Left lung (tissue), 14 donors: ENCODE measurements at places on chromosomes 12 and 14.

GRCh38 chr12:26573225-26573909, 259.6 kb downstream of the ITPR2 start:
- no peak for DNase-seq

- DNase-seq, result no peak
Observed at GRCh38 chr14:72812292-72812851, 81.5 kb downstream of the DPF3 start.

DNA sequence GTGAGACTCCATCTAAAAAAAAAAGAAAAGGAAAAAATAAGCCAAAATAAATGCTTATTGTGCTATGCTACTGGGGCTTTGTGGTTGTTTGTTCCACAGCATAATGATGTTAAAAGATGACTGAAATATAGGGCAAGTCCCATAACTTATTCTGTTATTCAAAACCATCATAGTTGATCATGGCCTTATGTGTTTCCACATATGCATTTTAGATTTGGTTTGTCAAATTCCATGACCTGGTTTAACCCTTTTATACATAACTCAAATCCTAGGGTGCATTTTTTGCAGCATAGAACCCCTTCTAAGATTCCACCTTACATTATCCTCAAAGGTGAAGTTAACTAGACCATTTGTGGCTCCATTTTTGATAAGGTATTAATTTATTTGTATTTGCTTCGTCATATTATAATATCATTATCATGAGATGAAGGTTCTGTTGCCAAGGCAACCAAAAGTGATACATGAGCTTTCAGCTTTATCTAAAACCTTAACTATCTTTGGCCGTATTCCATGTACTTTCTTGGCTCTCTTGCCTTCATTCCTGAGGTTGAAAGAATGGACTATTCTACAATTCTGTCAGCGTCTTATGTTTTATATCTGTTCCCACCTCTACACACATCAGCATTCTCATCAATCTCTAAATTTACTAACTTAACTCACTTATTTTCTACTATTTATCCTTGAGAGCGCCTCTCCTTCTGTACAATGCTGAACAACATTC, 138.7 kb upstream of the DYRK2 start:
- DNase-seq, result peak; percentile 34

DNA sequence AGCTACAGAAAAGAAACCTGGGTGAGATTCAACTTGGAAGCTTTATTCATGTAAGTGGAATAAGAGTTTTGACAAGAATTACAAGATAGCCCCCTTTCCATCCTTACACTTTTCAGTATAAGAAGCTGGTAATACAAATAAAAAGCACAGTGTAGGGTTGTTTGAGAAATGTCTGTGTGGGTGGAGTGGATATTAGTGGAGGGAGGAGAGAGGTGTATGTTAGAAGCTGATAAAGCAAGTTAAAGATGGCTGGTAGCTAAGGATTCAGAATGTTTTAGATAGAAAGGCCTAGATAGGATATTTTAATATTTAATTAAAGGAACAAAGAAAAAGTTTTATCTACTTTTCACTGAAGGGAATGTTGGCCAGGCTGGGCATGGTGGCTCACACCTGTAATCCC, 12.5 kb downstream of the CFAP54 start:
- DNase-seq, result no peak

- DNase-seq, result peak; percentile 2
Observed at GRCh38 chr14:99513946-99514551, 32.8 kb downstream of the CCNK start.

DNA sequence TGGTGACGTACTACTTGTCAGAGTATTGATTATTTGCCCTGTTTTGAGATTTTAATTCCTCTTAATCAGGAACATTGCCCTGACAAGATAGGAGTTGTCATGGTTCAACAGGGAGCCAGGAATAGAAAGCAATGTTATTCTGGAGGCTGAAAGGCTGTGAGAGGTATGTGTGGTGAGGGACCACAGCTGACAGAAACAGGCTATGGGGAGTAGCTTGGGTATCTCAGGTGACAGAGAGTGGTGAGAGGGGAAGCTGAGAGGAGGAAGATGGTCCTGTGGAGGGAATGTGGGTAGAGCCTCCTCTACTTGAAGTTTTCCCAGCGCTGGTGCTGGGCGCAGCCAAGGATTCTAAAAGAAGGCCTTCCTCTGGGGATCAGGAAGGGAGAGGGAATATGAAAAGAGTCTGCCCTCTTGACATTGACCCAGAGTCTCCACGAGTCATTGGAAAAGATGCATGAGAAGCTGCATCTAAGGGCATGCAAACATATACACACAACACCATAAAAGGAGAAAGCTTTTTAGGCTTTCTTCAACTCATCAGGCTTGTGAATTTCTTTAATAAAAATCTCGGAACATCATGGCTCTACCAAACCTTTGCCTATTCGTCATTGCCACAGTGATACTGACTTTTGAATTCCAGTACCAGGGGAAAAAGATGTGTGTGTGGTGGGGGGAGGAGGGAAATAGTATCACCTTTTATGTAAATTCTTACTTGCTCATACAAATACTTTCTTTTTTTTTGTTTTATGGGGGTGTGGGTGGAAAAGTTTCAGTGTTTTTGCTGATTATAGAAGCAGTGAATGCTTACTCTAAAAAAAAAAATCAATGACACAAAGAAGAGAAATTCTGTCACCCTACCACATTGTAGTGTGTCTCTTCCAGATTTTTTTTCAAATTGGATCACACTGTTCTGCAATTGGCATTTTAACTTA, 39.9 kb upstream of the DHRS7 start:
- no peak for DNase-seq

- no peak for DNase-seq
Observed at GRCh38 chr12:26196421-26196716, 996 bp downstream of the SSPN start.

DNA sequence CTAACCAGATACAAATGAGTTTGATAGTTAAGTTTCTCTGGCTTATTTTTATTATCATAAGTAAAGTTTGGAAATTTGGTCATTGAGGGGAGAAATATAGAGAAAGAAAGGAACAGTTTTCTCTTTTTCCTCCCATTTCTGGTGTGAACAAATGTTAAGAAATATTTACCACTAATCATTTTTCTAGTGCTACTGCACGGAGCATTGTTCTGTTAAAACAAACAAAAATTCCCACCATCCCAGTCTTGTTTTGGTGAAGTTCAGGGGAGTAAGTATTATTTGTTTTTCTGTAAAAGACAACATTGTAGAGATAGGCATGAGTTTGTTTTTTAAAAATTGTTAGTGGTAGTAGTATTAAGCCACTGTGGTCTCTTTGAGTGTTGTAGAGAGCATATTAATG, 135.3 kb downstream of the FGD4 start:
- no peak for DNase-seq
